Activated T-helper 1 cell treated with anti-CD3 and anti-CD28 coated beads, Interleukin-2, amount 50 U/mL, for 16 hours (primary cell): ENCODE measurements at places on chromosomes 12 and 14.

- DNase-seq: no peak
These were observed 18.5 kb upstream of the CD9 start for GRCh38 chr12:6181583-6182278.

DNA sequence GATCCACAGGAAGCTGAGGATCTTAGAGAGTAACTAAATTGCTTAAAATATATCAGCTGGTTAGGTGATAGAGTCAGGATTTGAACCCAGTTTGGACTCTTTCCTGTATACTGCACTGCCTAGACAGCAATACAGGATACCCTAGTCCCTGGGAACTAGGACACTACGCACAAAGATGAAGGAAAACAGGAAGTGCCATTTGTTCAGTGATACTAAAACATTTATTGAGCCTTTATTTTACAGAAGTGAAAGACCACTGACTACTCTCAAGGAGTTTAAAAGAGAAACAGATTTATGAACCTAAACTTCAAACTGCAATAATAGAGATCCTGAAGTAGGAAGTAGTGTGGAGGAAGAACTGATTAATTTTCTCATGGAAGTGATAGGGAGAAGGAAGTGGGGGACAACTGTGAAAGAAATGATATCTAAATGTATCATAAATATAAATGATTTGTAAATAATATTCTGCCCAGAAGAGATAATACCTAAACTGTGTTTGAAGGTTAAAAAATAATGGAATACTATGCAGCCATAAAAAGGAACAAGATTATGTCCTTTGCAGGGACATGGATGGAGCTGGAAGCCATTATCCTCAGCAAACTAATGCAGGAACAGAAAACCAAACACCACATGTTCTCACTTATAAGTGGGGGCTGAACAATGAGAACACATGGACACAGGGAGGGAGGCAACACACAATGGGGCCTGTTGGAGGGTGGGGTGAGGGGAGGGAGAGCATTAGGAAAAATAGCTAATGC lies 18.2 kb downstream of the MSRB3 start:
- DNase-seq: no peak

DNA sequence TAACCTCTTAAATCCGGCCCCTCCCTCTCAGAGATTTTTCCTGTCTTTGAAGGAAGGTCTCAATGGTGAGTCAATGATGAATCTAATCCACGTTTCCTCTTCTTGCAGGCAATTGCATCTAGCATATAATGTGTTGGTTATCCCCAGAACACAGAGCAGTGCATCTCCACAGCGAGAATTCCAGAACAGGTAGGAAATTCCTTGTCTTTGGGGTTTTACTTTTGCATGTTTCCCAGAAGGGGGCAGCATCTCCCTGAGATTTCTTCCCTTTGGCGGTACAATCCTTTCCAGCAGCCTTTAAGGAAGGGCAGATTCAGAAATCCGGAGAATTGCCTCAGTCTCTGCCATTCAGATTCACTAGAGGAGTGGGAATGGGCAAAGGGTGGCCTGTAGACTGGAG lies 128.0 kb downstream of the KCNA5 start:
- no peak for DNase-seq

- DNase-seq: no peak
These were observed 134.0 kb upstream of the CPSF6 start for GRCh38 chr12:69105101-69105962.

- no peak for DNase-seq
These were observed 481.7 kb downstream of the BCAT1 start for GRCh38 chr12:24467226-24467625.

DNA sequence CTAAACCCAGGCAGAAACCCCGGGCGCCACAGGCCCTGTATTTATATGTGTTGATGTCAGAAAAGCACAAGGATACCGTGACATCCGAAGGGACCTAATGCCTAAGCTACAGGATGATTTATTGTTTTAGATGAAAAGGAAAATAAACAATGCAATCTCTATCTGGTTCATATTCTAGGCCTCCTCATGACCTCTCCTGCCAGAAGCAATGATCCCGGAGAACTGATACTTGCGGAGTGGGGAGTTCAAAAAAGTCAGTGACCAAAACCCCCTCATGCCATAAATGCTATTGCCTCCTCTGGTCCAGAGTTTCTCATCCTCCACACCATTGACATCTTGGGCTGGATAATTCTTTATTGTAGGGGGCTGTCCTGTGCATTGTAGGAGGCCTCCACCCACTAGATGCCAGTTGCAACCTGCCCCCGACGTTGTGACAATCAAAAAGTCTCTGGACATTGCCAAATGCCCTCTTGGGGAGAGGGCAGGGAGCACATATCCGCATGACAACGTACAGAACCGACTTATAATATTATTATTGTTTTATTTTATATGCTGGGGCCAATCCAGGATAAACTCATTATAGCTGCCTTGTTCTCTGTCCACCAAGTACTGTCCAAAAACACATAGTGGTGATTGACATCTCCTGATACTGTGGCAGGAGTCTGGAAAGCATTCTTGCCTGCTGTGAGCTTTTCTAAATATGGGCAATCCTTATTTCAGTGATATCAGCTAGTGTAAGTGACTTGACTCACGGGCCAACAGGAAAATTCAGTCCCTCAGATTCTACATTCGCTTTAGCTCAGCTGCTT lies 1.1 kb upstream of the CSRP2 start:
- no peak for DNase-seq

- no peak for DNase-seq
These were observed 5.6 kb upstream of the HEBP1 start for GRCh38 chr12:13005649-13006048.

- DNase-seq: no peak
These were observed 42.7 kb downstream of the AEBP2 start for GRCh38 chr12:19482036-19482435.

DNA sequence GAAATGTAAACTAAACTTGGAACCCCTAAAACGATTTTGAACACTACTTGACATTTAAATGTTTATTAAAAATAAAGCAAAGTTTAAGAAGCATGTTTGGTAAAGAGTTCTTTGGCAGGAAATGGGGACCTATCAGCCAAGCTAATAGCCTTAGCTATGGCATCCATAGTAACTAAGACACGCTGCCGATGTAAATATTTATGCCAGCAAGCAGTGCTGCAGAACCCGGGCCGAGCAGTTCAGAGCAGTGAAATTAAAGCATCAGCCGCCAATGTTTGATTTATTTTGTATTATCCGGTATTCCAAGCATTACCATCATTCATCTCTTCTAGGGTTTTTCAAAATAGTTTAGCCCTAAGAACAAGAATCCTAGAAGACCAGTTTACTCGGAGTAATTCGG lies 61.6 kb downstream of the PPP2R5C start:
- no peak for DNase-seq

GRCh38 chr12:17215759-17216570 lies 610.0 kb upstream of the LMO3 start:
- no peak for DNase-seq

- no peak for DNase-seq
These were observed 350.5 kb upstream of the OR4E1 start for GRCh38 chr14:22024137-22024536.

DNA sequence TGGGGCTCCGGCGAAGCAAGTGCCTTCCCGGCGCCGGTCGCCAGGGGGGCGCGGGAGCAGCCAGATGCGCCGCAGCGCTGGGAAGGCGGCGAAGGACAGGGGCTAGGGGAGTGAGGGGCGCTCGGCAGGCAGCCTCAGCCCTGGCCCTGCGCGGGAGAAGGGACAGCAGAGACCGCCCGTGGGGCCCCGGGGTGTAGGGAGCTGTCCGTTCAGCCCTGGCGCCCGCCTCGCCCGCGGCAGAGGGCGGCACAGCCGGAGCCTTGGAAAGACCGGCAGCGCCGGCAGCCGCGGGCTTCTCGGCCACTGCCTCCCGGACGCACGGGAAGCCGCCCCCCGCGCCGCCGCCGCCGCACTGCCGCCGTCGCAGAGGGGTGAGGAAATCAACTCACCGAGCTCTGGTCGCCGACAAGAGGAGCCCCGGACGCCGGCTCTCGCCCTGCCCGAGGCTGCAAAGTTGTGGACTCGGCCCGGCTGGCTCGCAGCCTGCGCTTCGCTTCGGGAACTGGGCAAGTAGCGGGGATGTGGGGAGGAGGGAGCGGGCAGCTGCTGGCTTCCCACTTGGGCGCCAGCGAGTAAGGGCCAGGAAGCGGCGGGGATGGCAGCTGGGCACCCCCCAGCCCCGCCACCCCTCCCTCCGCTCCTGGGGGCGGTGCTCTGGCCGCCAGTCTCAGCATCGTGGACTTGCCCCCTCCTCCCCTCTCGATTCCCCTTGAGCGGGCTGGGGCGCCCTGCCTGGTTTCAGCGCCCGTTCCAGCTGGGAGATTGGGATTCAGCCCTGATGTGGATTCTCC lies at the start of gene ZDHHC22:
ZDHHC22 (minus strand) TSS at position 578 of the 791 bp plus-strand sequence. CDS start 2,053 bp downstream, outside the sequence.
- no peak for DNase-seq

DNA sequence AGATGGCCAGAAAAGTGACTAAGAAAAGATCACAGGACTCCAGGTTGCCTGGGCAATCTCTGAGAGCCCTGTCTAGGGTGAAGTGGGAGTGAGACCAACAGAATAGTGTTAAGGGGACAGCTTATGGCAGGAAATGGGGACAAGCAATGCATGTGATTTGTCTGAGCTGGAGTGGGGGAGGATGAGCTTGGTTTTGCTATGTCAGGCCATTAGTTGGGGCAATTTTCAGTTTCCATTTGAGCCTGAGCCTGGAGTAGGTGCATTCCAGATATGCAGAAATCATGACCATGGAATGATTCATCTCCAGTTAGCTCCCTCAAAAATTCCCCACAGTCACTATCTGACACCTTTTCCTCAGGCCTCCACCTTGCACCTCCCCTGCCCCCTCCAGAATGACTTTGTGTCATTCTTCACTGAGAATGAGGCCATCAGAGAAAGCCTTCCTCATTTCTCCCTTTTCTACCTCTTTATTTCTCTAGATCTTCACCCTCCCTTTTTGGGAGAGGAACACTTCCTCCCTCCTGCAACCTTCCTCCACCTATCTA lies 150.9 kb upstream of the PLEKHG7 start:
- peak; percentile 9 for DNase-seq

DNA sequence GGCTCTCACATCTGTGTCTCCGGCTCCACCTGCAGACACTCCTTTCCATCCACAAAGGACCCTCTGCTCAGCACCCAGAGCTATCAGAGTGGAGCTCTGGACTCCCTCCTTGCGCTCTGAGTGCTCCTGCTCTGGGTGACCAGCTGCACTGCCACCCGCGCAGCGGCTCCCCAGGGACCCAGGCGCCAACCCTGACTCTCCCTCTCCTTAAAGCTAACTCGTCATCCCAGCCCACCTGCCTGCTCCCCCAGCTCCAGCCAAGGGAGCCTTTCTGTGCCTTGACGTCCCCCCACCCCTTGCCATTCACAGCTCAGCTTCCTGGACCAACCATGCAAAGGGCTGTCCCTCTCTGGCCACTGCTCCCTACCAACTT lies 99.0 kb downstream of the SETD3 start:
- no peak for DNase-seq

DNA sequence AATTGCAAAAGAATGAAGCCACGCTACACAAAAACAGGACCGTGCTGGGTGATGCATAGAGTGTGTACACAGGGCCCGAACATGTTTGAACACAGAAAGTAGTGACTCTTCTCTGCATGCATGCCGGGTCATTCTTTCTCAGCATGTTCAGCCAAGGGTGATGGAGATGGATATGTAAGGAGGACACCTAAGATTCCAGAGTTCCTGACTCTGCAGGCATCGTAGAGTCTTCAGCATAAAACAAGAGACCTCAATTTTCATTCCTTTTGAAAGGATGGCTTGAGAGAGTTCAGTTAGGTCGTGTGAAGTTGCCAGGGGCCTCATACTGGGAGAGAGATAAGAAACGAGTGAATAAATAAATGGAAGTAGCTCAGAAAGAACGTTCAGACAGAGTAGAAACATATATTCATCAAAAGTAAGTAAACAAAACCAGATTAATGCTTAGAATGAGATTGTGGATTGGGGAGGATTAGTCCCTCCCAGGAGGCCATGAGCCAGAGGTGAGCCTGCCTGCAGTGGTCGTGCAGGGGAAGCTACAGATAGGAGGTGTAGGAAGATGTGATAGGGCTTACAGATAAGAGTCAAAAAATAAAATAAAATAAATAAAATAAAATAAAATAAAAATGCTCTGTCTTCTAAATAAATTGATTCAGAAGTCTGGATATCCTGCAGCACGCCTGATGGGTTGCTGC lies 27.6 kb upstream of the SEL1L start:
- DNase-seq: no peak

DNA sequence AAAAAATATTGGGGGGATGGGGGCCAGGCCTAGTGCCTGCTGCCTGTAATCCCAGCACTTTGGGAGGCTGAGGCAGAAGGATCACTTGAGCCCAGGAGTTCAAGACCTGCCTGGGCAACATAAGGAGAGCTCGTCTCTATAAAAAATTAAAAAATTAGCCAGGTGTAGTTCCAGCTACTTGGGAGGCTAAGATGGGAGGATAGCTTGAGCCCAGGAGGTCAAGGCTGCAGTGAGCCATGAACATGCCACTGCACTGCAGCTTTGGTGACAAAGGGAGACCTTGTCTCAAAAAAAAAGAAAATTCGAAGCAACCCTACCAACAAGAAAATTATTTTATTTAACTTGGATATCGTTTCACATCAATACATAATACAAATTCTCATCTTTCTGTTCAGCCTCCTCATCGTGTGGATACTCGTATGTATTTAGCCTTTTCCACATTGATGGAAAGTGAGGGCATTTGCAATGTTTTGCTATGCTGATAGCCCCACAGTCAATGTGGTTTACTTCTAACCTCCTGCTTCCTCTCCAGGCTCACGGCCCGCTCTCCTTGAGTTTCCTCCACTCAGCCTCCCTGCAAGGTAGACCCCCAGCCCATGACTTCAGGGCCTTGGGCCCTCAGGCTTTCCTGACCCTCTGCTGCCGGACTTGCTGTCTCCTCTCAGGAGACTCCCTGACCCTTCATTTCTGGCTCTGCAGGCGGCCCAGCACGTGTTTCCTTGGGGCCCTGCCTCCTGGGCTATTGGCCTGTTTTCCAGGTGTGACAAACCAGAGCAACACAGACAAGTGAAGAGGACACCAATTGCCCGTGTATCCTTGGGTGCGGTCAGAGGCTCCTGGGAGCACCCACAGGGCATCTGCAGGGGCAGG lies 54.8 kb downstream of the NFKBIA start:
- DNase-seq: no peak

DNA sequence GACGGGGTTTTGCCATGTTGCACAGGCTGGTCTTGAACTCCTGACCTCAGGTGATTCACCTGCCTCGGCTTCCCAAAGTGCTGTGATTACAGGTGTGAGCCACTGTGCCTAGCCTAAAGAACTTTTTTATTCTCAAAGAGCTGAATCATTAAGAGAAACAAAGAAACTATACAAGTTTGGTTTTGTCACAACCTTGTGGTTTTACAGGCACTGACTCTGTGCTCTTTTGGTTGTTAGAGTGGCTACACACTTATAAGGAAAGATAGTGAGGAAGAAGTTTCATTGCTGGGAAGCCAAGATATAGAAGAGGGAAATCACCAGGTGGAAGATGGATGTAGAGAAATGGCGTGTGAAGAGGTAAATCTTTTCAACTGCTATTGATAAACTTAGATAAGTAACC lies 10.1 kb upstream of the DNAH10 start:
- DNase-seq: no peak

GRCh38 chr12:79433465-79434072 lies 257.2 kb downstream of the PAWR start:
- no peak for DNase-seq
